RPMI7951 (cell line): ENCODE measurements at places on chromosomes 5 and 9. TPM values are rescaled to one million over a fixed set of nuclear protein-coding genes. Genes with fewer than 3 reads are reported as not detected.

MOB3B gene
- under 0.01 TPM in 1 of 2 replicates, not detected in the other for total RNA-seq

SPATA31E1 gene
- not detected in 2 replicates for total RNA-seq

PAEP gene
- 0.39 TPM in 1 of 2 replicates, not detected in the other for total RNA-seq

GRCh38 chr5:169777159-169777558 lies 140.1 kb downstream of the DOCK2 start:
- DNase-seq: no peak

GRCh38 chr5:93598091-93599000 lies 15.3 kb downstream of the NR2F1 start:
- DNase-seq: no peak

DNA sequence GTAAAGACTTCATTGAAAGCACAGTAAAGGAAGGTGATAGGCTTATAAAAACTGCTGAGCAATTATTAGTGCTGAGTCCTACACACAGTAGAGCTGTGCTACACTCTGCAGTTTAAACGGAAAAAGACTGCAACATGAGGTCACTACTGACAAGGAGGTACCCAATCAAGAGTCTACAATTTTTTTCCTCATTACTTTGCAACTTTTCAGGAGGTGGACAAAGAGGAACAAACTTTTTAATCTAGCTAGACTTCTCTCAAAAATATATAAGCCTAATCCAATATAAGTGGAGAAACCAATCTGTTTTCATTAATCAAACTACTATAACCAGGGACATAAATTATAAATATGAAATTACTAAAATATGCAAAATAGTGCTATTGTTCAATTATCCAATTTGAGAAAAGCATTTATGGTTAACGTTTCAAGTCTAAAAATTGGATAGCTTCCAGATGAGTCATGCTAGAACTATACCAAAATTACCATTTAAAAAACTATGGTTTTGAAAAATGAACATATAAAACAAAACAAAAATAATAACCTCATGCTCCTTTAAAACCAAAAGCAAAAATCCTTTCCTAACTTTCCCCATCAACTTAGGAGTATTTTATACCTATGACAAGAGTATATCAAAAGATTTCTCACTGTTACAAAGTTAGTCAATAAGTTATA lies 37.7 kb downstream of the FAM13B start:
- peak; percentile 29 for DNase-seq

DNA sequence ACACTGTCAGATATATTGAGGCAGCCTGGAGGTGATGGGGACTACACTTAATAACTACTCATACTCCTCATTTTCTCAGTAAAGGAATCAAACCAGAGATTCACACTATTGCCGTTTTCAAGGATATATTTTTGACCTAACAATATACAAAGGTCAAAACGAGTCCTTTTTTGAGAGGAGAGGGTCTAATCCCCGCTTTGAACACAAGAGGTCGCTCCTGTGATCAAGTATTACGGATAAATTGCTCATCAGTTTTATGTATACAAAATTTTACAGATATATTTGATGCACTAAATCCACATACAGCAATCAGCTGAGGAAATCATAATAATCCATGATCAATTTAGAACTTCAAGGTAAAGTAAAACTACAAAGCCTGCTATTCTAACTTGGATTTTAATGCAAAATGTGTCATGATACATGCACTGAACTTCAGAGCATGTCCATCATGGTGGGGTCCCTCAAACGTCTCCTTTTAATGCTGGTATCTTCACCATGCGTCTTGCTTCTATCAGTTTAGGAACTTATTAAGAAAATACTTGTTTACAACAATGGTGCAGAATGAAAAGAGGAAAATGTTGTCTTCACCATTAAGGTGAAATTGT lies 2.5 kb upstream of the ISL1 start:
- DNase-seq: peak; percentile 6

GRCh38 chr5:149011084-149011483 lies 51.8 kb downstream of the SH3TC2 start:
- peak; percentile 88 for DNase-seq
